ENCODE measurements at places on chromosomes 11 and 22.

DNA sequence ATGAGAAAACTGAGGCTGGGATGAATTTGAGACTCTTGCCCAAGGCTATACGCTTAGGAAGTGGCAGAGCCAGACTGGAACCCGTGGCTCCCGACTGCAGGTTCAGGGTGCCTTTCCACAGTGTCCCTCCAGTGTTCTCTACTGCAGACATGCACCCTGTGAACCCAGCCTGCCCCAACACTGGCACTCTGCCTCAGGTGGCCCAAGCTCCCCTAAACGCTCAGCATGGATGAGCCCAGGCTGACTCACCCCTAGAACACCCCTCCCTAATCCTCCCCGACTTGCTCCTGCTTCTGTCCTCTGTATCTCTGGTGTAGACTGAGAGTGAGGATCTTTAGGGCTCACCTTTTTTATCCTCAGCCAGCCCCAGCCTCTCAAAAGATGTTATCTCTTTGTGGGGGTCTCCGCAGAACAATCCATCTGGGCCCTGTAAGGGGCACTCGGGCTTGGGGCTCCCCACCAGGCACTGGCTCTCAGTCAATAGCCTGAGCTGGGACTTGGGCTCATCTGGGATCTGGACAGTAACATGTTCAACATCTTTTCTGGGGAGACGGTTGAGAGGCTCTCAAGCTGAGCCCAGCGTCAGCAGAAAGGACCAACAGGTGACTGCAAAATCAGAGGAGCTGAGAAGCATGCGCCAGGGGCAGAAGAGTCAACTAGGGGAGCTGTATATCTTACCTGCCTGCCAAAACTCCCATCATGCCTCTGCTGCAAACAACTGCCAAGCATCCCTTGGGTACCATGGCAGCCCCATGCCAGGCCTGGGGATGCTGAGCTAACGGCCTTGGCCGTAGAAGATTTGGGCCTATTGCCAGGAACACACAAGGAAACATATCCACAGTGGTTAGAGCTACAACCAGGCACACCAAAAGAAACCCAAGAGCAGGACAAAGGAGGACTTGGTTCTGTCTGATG lies 176.2 kb downstream of the BUD13 start:
- DNase-seq = no peak

- peak; percentile 95 for DNase-seq
These were observed 22.5 kb downstream of the RCN1 start for GRCh38 chr11:32113200-32113919.

DNA sequence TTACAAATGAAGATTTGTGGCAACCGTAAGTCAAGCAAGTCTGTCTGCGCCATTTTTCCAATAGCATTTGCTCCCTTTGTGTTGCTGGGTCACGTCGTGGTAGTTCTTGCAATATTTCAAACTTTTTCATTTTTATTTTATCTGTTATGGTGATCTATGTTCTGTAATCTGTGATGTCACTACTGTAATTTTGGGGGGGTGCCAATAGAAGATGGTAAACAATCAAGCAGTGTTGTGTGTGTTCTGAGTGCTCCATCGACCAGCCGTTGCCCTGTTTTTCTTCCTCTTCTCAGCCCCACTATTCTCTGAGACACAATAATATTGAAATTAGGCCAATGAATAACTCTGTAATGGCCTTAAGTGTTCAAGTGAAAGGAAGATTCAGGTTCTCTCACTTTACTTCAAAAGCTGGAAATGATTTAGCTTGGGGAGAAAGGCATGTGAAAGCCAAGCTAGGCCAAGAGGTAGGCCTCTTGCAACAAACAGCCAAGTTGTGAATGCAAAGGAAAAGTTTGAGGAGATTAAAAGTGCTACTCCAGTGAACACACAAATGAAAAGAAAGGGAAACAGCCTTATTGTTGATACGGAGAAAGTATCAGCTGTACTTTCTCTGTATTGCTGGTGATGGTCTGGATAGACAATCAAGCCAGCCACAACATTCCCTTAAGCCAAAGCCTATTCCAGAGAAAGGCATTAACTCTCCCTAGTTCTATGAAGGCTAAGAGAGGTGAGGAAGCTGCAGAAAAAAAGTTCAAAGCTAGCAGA lies 7.5 kb downstream of the ZC3H12C start:
- DNase-seq = peak; percentile 60

GRCh38 chr11:17932472-17932871 lies 80.4 kb downstream of the SERGEF start:
- no peak for DNase-seq

DNA sequence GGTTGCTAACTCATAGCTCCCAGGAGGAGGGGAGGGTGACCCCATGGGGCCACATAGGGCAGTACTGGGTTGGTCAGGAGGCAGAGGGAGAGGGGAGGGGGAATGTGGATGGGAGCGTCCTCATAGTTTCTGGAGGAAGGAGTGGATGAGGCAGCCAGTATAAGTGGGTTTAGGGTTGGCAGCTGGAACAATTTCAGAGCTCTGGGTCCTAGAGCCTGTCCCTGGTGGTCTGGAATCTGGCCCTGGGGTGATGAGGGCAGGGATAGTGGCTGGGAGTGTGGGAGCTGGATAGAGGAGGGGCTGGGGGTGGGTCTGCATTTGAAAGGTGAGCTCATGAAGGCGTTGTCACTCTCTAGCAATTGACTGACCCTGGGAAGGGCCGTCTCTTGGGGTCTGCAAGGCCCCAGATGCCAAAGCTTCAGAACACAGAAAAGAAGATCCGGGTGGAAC lies 5.3 kb upstream of the MRGPRG start:
- DNase-seq = no peak

GRCh38 chr11:30326906-30327305 lies 4.0 kb downstream of the ARL14EP start:
- no peak for DNase-seq

- DNase-seq = peak; percentile 87
These were observed 454.4 kb downstream of the NTM start for GRCh38 chr11:131824771-131825170.

Data from choroid plexus epithelial cell (primary cell).